ENCODE measurements at places on chromosomes 5 and 9.

DNA sequence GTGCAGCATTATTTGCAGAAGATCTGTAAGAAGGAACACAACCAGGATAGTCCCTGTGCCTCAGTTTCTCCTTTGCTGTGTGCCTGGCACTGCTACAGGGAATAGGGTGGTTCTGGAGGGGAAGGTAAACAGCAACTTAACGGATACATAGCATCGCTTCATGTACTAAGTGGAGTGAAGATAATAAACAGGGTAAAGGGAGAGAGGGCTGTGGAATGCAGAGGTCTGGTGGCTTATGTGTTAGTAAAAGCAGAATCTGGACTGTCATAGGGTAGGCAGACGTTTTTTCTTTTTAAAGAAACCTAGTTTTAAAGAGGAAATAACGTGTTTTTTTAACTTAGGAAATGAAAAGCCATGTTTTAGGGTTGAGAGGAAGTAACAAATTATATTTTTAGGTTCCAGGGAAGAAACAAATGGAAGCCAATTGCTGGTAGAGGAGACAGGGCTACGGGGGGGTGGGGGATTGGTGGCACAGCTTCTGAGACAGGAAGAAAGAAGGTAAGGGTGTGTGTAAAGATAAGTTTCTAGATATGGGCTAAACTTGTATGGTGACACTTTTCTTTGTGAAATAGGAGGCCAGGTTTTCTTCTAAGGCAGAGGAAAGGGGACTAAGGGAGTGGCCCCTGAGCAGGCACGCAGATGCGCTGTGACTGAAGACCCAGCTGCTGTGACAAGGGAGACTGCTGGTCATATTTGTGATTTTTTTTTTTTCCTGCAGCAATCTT, 1.3 kb downstream of the GNG10 start:
- peak; percentile 36 for DNase-seq

DNA sequence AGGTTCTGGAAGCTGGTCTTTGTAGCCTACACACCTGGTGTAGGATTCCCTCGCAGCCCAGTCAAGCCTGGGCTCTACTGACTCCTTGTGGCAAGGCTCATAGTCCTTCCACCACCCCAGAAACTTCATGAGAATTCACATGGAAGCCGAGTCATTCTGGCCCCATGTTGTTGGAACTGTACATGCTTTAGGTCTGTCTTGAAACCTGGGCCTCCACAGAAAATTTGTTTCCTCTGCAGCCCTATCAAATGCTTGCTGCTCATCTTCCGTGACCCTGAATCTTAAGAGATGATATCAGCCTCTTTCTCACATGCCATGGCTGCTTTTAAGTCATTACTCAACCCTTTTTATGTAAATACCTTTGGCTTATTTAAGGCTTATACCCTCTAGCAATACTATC, 113.4 kb upstream of the GRHPR start:
- DNase-seq = peak; percentile 46

- DNase-seq = no peak
Observed at GRCh38 chr5:40080191-40080590, 599.5 kb upstream of the PTGER4 start.

DNA sequence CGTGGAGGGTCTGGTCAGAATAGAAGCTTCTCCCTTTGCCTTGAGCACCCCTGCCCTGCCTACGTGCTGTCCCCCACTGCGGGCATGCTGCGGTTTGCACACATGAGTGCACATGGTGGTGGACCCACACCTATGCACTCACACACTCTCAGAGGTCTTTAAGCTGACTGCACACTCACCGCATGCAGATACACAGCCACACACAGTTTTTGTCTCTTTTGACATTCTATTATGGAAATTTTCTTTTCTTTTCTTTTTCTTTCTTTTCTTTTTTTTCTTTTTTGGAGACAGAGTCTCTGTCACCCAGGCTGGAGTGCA, 584 bp upstream of the ARID3C start:
- DNase-seq = no peak

DNA sequence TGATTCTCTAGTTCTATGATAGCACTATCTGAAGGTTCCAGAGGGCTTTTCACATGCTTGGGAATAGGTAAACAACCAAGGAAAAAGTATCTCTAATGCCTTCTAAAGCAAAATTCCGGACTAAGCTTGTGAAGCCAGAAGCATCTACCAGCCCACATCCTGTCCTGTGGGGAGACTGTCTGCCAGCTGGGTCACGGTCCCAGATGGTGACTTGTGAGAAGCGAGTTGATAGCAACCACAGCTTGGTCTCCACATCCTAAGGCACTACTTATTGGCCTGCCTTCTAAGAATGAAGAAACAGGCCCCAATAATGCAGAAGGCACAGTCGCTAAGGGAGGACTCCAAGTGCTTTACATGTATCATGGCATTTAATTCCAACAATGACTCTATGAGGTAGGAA, 184.1 kb upstream of the ADRA1B start:
- DNase-seq = peak; percentile 60

DNA sequence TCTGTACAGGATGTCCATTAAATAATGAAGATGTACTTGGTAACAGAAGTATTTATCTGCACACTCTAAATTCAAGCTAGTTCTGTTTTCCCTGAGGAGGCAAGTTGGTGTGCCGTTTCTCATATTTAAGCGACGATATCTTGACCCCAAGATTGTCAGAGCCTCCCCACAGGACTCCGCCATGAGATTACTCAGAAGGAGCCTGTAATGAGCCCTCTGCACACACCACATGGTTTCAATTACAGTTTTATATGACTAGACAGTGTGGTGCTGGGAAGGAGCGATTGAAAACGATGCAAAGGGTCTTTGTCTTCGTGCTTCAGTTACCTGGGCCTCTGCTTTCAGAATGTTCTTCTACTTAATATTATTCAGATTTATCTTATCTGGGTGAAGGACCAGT, 840.4 kb upstream of the WWC1 start:
- DNase-seq = no peak

- DNase-seq = no peak
Observed at GRCh38 chr5:91194824-91195381, 188.2 kb downstream of the ARRDC3 start.

DNA sequence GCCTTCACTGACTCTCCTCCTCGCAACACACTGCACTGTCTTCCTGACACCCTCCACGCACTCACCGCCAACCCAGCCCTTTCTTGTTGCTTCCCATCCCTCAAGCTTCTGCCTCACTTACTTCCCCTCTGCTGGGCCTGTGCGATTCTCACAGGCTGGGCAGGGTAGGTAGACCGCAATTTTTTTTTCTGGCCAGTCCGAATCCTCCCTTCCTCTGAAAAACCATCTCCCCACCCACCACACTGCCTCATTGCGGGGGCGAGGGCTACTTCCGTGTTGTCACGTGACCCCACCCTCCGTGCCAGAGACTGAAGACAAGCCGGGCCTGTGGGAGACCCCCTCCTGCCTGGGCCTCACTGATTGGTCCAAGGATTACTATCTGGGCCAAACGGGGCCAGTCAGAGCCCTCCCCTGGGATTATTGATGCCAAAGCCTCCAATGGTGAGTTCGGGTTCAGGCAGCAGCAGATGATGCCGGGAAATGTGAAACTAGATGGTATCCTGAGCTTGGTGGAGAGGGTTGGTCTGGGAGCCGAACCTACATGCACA, 73.1 kb downstream of the STK10 start:
- peak; percentile 98 for DNase-seq

DNA sequence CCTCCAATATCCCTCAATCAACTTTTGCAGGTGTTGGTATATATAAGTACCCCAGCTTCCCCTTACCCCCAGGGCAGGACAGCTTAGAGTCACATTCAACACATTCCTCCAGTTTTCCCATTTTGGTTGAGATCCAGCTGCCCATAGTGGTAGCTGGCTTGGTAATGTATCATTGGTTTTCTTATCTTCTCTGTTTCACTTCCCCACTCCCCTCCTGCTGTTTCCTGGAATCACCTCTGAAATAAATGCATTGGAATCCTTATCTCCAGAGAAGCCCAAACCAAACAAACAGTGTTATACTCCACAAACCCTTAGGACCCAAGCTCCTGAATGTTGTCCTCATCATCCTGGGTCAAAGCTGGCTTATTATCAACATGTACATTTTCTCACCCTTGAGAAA, 184.8 kb downstream of the TMEM38B start:
- no peak for DNase-seq
